ENCODE measurements at places on chromosomes 7 and 10.

- DNase-seq, result no peak
Measured at GRCh38 chr10:66215920-66216319, 709.9 kb upstream of the LRRTM3 start.

GRCh38 chr7:95457947-95458346 is 23.1 kb upstream of the PON2 start:
- DNase-seq, result no peak

DNA sequence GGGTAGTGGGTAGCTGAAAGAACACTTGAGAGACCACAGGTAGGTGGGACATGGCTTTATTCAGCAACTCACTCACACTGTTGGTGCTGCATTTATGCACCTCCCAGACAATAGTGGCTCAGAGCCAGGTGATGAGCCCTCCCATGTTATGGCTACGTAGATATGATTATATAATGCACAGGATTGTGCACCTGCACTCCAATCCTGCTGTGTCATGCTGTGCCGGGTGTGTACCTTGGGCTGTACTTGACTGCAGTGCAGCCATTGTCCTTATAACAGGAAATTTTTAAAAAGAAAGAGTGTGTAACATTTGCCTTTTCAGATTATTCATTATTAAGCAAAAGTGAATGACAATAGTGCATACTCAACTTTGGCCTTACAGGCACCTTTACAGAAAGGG is 366.1 kb upstream of the BMPER start:
- DNase-seq, result no peak

GRCh38 chr10:27258838-27259812 is 18.5 kb upstream of the ACBD5 start:
- peak; percentile 48 for DNase-seq

- no peak for DNase-seq
Measured at GRCh38 chr10:86712317-86712707, 44.0 kb downstream of the LDB3 start.

GRCh38 chr10:128614016-128614605 is 487.9 kb upstream of the MKI67 start:
- no peak for DNase-seq

DNA sequence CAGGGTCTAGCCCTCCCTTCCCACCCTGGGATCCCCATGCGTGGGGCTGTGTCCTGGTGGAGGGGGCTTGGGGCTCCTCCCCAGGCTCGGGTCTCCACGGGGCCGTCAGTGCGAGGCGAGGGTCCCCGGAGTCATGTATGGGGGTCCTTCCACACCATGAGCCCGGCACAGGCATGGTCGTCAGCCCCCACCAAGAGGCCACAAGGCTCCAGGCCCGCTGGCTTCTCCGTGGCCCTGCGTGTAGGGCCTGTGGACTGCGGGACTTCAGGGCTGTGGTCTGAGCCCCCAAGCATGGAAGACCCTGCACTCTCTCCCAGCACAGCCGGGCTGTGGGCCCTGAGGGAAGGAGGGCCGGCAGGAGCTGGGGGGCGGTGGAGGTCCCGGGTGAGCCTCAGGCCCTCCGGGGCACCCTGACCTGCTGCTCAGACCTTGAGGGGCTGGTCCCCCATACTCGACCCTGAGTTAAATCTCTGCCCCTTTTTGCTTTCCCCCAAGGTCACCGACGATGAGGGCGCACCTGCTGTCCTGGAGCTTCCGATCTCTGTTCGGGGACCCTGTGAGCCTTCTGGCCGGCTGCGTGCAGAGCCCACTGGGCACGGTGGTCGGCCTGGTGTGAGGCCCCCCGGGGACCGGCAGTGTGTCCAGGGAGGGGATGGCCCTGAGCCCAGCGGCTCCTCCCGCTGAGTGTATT is 19.7 kb downstream of the PWWP2B start:
- no peak for DNase-seq

DNA sequence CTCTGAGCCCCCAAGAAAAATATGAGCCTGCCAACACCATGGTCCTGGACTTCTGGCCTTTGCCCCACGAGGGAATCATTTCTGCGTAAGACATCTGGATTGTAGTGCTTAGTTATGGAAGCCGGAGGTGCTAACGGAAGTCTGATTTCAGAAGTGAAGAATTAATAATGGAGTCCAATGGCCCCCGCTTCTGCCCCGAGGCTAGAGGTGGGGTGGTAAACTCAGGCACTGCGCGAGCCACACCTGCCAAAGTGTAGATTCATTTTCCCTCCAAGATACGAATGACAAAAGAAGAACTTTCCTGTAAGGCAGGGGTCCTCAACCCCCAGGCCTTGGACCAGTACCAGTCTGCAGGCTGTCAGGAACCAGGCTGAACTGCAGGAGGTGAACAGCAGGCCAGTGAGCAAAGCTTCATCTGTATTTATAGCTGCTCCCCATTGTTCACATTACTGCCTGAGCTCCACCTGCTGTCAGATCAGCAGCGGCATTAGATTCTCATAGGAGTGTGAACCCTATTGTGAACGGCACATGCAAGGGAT is 22.3 kb downstream of the CNPY1 start:
- no peak for DNase-seq

- DNase-seq, result peak; percentile 38
Measured at GRCh38 chr10:794382-794956, 105.0 kb upstream of the DIP2C start.

DNA sequence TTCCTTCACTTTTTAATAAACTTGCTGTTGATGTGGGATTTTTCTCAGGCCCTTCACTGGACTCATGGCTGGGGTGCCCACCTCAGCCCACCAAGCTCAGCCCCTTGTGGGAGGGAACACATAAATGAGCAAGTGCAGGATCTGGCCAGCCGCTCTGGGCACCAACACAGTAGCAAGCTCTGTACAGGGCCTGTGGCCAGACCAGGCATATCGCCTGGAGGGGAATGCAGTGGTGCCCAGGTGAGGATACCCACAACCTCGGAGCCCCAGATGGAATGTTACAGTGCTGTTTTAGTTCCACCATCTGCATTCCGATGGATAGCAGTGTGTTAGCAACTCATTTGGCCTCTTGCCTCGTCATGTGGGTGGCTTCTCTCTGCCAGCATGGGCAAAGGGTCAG is 234.6 kb downstream of the PPP1R3A start:
- no peak for DNase-seq

DNA sequence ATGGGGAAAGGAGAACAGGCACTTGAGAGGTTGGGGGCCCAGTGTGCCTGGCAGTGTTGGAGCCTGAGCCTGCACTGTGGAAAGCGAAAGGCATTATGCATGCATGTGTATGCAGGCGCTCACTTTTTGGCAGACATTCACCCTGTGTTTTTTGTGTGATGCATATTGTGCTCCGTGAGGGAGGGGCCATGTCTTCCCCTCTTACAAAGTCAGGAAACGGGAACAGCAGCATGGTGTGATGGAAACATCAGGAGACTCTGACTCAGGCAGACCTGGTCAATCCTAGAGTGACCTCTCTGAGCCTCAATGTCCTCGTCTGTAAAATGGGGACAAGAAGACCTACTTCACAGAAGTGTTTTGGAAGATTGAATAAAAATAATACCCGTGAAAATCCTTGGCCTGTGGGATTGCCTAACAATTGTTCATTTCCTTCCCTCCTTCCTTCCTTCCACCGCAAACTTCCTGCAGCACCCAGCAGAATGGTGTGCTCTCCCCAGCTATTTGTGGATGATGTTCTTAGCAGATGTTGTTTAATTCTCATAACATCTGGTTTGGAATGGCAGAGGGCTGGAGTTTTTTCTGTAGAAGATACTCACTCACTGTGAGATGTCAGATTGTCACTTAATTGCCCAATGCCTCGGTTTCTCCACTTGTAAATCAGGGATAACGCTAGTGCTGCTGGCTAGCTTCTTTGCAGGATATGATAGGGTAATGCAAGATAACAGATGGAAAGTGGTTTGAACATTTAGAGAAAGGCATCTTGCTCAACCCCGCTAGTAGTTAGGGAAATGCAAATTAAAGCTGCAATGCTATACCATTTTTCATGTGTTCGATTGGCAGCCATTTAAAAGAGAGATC is 39.8 kb downstream of the CDH23 start:
- DNase-seq, result no peak

GRCh38 chr10:6091630-6092029 is 2.8 kb downstream of the RBM17 start:
- DNase-seq, result no peak

- DNase-seq, result no peak
Measured at GRCh38 chr10:71035511-71036296, 147.3 kb upstream of the PCBD1 start.

- no peak for DNase-seq
Measured at GRCh38 chr7:42758124-42758523, 153.7 kb downstream of the C7orf25 start.

GRCh38 chr10:130647341-130647740 is 511.1 kb downstream of the GLRX3 start:
- no peak for DNase-seq

DNA sequence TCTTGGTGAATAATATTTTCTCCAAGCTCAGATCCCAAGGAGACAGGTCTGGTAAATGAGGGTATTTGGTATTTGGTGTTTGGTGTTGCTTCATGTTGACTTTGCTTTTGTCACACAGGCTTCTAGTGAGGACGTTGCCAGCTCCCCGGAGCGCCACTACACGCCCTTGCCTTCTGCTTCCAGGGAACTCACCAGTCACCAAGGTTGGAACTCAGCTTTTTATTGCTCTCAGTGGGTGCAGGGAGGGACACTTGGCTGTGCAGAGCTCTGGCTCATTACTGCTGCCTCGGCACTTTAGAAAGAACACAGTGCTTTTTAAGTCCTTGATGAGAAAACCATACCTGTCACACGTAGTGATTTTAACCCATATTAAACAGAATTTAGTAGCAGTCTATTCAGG is 892.9 kb downstream of the LRMDA start:
- no peak for DNase-seq

DNA sequence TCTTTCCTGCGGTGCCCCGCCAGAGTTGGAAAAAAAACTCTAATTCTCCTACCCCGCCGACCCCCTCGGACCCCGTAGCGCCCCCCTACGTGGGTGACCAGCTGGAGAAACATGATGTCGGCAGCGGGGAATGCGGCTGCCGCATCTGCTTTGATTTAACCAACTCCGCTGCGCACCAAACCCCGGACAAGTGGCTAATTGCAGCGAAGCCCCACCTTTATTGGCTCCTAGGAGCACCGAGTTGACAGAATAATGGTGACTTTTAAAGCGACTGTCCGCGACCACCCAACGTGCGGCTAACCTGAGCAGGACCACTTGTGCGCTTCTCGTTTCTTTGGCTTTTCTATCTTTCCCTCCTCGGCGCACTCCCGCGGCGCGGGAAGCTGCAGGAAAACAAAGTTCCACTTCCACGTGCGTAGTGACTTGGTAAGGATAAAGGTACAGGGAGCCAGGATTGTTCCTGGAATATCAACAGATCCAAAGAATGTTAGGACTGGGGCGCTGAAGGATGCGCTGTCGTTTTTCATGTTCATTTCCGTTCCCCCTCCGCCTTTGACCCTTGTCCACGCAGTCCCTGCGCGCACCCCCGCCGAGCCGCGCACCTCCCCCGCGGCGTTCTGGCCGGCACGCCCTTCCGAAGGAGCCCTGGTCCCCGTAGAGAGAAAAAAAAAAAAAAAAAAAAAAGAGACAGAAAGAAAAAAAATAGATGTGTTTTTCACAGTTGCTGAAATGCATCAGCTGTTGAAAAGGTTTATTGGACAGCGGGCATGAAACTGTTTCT is 1.4 kb downstream of the WNT16 start:
- DNase-seq, result no peak

- no peak for DNase-seq
Measured at GRCh38 chr10:43046288-43046991, 30.4 kb upstream of the RET start.

DNA sequence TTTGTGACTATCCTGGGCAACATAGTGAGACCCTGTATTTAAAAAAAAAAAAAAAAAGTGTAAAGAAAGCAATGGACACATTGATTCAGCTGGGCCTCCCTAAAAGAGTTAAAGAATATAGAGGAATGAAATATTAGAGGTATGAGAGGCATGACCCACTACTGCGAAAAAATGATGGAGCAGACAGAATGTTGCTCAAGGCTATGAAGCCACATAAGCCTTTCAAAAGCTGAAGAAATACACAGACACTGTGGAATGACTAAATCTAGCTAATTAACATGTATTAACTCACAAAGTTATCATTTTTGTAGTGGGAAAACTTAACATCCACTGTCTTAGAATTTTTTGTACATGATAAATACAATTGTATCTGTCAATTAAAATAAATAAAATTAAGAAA is 107.3 kb downstream of the HGF start:
- no peak for DNase-seq

DNA sequence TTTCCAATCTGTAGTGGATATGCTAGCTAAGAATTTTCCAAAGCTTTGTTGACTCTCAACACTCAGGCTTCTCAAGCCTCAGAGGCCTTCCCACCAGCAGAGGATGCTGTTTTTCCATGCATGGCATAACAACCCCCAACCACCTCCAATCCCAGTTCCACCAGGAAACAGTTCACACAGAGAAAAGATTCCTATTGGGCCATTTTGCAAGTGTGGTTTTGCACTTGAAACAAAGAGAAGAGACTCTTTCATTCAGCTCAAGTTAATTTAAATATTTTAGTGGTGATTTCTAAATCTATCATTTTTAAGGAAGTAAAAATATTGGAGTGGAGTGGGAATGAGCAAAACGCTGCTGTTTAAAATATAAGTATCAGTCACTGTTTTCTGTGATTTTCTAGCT is 105.6 kb upstream of the COL1A2 start:
- peak; percentile 47 for DNase-seq

- no peak for DNase-seq
Measured at GRCh38 chr10:13916384-13916947, 329.7 kb downstream of the PRPF18 start.

GRCh38 chr10:104447906-104448305 is 94.3 kb downstream of the CFAP58 start:
- DNase-seq, result no peak

- no peak for DNase-seq
Measured at GRCh38 chr7:22563621-22564241, 63.7 kb upstream of the STEAP1B start.

GRCh38 chr10:120770496-120770895 is 80.7 kb upstream of the WDR11 start:
- DNase-seq, result no peak

DNA sequence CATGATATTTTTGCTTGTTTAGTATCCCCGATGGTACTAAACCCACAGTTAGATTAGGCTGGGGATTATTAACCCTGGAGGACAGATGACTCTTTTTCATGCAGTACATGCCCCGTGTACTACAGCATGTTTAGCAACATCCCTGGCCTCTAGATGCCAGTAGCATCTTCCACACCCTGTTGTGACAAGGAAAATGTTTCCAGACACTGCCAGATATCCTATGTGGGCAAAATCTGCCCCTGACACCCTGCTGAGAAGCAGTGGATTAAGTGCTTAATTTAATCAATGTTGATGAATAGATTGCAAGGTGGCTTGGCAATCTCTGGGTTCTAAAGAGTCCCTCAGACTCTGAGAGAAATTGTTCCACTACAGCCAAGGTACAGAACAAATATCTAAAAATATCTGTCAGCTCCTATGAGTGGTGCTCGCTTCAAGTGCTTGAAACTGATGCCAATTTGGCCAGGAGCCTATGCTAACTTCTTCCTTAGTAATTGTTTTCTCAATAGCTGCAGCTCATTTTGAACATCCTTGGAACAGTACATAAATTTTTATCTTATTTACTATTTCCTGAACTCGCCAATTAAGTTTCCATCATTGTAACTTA is 247.0 kb downstream of the SORCS1 start:
- DNase-seq, result no peak
